DND-41 (cell line): ENCODE measurements at places on chromosomes 16 and 17.

- H3K27ac ChIP-seq, result no peak overlapping the region
- no peaks in the 10 kb centered on the region for H3K4me1 ChIP-seq
- no peaks in the 10 kb centered on the region for H3K36me3 ChIP-seq
Measured at GRCh38 chr17:45873728-45874127, 20.6 kb upstream of the MAPT start.

- H3K27me3 ChIP-seq, result peaks cover 2% of the 10 kb centered on the region
- no peaks in the 10 kb centered on the region for H3K4me1 ChIP-seq
- no peak within 1 kb of the TSS for H3K27ac ChIP-seq
- H3K36me3 ChIP-seq, result no peaks in the 10 kb centered on the region
- no peak for DNase-seq
Measured at GRCh38 chr17:8038954-8039610, at the start of gene ALOX15B. ALOX15B (plus strand) TSS chr17:8039059; CDS start chr17:8039156, 97 bp downstream.

DNA sequence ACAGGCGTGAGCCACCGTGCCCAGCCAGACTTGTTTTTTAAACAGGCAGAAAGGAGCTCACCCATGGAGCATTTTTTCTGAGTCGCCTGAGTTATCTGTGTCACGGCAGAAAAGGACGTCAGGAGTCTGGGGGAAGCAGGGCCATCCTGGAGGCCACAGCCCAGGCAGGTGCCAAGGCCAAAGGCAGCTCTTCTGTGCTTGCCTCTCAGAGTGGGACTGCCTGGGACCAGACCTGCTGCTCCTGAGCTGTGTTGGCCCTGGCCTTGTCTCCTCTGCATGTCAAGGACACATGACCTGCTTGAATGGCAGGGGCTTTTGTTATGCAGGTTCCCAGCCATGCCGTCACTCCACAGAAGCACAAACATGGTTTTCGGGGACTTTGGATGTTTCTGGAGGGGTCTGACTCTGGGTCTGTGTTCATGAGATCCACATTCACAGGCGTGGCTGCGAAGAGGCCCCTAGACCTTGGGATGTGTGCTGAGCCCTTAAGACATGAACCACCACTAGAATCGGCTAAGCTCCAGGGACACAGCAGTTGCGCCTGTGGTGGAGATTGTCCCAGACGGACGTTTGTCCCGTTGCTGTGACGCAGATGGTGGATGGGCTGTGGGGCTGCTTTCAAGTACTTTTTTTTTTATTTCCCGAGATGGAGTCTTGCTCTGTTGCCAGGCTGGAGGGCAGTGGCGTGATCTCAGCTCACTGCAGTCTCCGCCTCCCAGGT is 33.8 kb downstream of the FOXK2 start:
- no peaks in the 10 kb centered on the region for H3K27me3 ChIP-seq
- H3K4me1 ChIP-seq, result no peaks in the 10 kb centered on the region
- H3K36me3 ChIP-seq, result peaks cover 21% of the 10 kb centered on the region
- no peak overlapping the region for H3K4me3 ChIP-seq

DNA sequence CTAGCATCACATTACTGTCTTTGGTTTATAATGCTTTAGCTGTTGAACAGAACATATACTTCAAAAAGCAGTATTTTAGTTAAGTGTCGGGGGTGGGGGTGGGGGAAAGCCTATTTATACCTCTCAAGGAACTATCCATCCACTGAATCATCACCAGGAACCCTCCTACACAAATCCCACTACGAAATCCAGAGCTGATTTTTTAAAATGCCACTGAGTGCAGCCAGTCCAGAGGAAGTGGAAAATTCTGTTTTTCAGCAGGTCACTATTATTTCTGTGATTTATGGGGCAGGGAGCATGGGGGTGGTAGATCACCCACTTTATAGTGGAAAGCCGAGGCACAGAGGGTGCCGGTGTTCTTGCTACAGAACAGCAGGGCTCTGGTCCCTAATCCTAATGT is 284.1 kb downstream of the SOX9 start:
- H3K36me3 ChIP-seq, result no peaks in the 10 kb centered on the region
- no peak overlapping the region for H3K27ac ChIP-seq
- no peaks in the 10 kb centered on the region for H3K27me3 ChIP-seq
- no peak for DNase-seq
- no peaks in the 10 kb centered on the region for H3K4me1 ChIP-seq

GRCh38 chr17:12035673-12036072 is 15.0 kb downstream of the MAP2K4 start:
- no peak overlapping the region for H3K27ac ChIP-seq
- no peak overlapping the region for H3K4me3 ChIP-seq
- no peaks in the 10 kb centered on the region for H3K27me3 ChIP-seq
- H3K4me1 ChIP-seq, result no peaks in the 10 kb centered on the region
- H3K36me3 ChIP-seq, result no peaks in the 10 kb centered on the region
- no peak for DNase-seq

GRCh38 chr17:38654411-38655398 is 20.1 kb downstream of the EPOP start:
- no peaks in the 10 kb centered on the region for H3K27me3 ChIP-seq
- H3K4me1 ChIP-seq, result peaks cover 14% of the 10 kb centered on the region
- H3K4me3 ChIP-seq, result no peak overlapping the region
- no peak overlapping the region for H3K27ac ChIP-seq
- no peaks in the 10 kb centered on the region for H3K36me3 ChIP-seq

DNA sequence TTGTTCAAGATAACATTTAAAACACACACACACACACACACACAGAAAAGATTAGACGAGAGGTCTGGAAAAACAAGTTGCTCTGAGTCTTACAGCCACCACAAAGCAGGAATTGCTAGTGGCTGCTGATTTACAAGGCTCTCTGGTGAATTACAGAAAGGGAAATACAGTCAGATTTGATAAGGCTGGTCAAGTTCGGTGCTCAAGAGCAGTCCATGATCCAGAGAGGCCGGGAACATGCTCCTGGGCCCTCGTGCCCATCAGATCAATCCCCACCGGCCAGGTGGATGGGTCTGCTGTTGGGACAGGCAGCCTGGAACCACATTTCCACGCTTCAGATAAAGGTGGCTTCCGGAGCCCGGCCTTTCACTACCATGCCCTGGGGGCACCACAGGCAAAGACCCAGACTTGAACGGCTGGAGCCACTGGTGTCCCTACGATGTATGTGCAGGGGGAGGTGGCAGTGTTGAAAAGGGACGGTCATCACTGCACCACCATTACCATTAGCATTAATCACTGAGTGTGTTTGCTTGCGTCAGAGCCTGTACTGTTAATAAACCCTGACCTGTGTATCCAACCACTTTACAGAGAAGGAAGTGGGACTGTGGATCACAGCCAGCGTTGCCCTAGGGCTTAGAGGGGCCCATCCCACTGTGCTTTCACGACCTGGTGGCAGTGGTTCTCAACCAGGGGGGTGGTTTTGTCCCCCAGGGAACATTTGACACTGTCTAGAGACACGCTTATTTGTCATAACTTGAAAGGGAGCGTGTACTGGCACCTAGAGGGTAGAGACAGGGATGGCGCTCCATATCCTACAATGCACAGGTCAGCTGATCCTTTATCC is 95.1 kb downstream of the XYLT1 start:
- H3K4me1 ChIP-seq, result no peaks in the 10 kb centered on the region
- H3K27ac ChIP-seq, result no peak overlapping the region
- peaks cover 3% of the 10 kb centered on the region for H3K27me3 ChIP-seq
- H3K4me3 ChIP-seq, result no peak overlapping the region
- no peak for DNase-seq

DNA sequence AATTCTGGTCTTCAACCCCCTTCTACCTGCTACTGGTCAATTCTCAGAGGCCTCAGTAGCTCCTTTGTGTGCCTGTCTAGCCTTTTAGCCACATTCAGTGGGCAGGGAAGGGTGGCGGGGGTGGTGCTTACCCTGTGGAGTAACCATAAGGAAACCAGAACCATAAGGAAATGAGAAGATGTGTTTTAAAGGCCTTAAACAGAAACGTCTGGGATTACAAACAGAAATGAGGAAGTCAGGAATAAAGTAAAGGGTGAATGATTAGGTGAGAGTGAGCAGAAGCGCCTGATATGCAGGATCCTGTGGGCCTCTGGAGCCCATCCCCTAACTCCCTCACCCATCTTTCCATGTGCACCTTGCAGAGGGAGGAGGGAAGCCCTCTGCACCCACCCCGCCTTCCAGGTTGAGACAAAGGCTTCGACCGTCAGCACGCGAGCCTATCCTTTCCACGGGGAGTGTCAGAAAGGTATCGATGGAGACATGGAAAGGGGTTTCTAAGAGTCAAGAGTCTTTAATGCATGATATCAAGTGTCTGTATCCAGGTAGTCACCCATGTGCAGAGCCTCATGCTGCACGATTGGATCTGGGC is 20.4 kb downstream of the KIAA0513 start:
- no peak overlapping the region for H3K4me3 ChIP-seq
- no peaks in the 10 kb centered on the region for H3K4me1 ChIP-seq
- no peak overlapping the region for H3K27ac ChIP-seq
- H3K36me3 ChIP-seq, result no peaks in the 10 kb centered on the region
- DNase-seq, result no peak

DNA sequence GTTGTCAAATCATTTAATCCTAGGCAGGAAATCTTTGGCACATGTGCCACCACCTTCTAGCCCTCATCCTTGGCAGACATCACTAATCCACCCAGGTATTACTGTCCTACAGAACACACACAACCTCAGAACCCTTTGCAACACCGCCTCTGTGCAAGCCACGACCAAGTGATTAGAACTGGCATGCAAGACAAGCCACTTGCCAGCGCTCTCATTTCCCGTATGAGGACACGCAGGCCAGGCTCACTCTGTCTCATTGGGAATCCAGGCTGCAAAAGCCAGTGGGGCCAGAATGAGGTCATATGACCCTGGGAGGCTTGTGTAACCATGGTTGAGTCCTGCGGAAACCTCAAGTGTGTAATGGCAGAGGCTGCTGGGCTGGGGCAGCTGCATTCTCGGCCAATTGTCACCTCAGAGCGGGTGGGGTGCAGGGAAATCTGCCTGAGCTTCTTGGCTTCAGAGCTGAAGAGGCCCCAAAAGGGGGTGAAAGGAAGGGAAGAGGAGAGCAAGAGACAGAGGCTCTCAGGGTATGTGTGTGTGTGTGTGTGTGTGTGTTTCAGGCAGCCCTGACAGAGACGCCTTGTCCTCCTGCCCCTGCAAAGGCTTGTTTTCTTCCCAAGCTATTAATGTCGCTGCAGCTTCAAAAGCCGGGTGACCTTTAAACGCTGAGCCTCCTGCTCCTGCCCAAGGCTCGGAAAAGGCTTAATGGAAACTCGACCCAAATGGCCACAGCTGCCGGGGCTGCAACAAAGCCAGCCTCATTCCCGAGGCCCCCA is 43.2 kb upstream of the MRPS23 start:
- no peaks in the 10 kb centered on the region for H3K36me3 ChIP-seq
- DNase-seq, result no peak
- peaks cover 11% of the 10 kb centered on the region for H3K27me3 ChIP-seq
- H3K27ac ChIP-seq, result no peak overlapping the region
- no peaks in the 10 kb centered on the region for H3K4me1 ChIP-seq
- H3K4me3 ChIP-seq, result no peak overlapping the region

DNA sequence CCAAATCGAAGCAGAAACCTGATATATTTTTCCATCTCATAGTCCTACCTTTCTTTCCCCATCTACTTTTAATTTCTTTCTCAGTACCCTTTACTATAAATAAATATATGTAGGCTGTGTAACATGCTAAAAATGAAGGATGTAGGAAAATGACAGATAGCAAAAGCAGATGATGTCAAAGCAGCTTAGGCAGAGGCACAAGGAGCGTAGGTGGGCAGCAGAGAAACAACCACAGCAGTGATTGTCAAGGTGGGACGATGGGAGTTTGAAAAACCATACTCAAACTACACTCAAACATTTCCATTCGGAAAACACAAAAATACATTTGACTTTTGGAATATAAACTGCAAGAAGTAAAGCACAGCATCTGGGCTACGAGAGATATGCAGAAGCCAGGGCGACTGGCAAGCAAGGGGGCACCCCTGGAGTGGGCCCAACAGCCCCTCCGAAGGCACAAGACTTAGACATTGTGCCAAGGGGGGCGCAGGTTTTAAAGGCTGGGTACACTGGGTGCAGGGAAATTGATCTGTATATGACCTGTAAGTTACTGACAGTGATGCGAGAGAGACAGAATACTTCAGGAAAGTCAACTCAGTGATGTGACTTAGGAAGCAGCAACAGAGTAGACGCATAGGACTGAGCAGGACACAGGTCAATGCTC is 31.1 kb downstream of the SNN start:
- no peak overlapping the region for H3K27ac ChIP-seq
- H3K4me1 ChIP-seq, result no peaks in the 10 kb centered on the region
- peaks cover 76% of the 10 kb centered on the region for H3K36me3 ChIP-seq
- no peak overlapping the region for H3K4me3 ChIP-seq
